COR-L47 (cell line): ENCODE measurements at places on chromosomes 16 and 17.

- DNase-seq, result no peak
Measured at GRCh38 chr16:15484662-15485061, 50.3 kb downstream of the BMERB1 start.

- DNase-seq, result no peak
Measured at GRCh38 chr17:77295241-77295853, 154.6 kb downstream of the SEC14L1 start.

GRCh38 chr17:35804658-35805192 is 4.6 kb upstream of the TAF15 start:
- peak; percentile 75 for DNase-seq

DNA sequence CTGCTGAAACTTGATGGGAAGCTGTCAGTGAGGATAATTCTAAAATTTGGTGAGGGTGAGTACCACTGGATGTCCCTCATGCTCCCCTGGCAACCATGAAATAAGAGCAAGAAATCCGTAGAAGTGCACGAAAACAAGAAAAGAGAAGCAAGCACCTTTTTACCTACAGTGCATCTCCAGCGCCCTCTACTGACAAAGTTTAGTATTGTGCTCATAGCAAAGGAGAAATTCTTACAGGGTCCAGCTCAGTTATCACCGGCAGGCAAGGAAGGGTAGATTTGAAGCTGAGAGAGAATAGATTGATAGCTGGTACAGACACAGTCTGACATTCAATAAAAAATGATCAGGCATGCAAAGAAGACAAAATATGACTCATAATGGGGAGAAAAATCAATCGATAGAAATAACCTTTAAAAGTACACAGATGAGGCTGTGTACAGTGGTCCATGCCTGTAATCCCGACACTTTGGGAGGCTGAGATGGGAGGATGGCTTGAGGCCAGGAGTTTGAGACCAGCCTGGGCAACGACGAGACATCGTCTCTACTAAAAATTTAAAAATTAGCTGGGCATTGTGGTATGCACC is 28.3 kb upstream of the TEX2 start:
- no peak for DNase-seq

DNA sequence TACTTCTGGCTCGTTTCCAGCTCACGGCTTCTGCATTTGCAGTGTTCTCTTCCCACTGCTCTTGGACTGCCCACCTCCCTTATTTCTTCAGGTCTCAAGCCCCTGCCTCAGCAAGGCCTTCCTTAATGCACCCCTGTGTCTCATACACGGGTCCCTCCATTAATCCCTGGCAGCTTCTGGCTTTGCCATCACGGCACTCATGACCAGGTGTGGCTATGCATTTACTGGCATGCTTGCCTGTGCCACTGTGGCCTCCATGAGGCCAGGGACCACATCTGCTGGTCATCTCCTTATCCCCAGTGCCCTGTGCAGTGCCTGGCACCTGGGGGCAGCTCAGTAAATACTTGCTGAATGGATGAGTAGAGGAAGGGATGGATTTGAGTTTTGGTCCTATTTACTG is 114.1 kb downstream of the C16orf78 start:
- no peak for DNase-seq

DNA sequence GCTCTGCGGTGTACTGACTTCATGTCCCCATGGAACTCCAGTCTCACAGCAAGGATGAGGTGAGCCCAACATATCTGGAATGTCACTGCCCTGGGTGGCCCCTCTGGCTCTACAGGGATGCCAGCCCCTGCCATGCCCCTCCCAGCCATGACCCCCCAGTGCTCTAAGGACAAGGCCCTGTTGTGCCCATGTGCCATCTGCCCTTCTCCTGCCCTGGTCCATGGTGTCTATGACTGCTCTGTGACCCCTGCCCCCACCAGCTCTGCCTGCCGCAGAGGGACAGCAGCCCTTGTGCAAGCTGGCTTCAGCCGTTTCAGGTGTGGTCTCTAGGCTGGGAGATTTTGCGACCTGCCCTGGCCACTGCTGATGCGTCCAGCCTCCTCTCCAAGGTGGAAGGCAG is 40.3 kb downstream of the TK2 start:
- DNase-seq, result no peak

DNA sequence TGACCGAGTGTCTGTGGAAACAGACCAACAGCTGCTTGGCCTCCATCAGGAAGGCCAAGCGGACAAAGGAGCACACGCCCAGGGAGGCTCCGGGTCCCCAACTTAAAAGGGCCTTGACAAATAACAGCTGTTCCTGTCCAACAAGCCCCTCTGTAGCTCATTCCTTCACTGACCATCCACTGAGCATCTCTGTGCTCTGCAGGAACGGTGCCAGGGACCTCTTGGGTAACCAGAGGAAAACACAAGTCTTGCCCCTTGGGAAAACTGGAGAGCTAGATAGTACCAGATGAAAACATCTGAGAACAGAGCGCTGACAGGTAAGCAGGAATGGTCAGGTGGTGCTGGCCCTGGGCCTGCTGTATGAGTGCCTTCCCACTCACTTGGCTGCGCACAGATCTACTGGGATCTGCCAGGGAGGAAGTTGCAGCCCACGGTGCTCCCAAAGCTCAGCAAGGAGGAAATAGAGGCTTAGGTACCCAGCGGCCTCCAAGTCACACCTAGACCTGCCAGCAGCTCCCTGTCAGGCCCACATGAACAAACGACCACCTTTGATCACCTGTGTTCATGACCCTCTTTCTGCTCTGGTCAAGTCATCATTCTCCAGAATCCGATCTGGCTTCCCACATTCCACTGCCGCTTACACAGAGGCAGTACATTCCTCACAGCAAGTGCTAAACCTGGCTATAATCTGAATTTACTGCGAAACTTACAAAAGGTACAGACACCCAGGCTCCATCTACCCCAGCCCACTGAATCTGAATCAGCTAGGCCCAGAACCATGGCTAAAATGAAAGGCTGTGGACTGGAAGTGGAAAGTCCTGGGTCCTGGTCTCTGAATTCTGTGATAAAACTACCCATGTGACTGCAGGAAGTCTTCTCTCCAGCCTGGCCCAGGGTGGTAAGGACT is 12.5 kb downstream of the DCAKD start:
- DNase-seq, result no peak

DNA sequence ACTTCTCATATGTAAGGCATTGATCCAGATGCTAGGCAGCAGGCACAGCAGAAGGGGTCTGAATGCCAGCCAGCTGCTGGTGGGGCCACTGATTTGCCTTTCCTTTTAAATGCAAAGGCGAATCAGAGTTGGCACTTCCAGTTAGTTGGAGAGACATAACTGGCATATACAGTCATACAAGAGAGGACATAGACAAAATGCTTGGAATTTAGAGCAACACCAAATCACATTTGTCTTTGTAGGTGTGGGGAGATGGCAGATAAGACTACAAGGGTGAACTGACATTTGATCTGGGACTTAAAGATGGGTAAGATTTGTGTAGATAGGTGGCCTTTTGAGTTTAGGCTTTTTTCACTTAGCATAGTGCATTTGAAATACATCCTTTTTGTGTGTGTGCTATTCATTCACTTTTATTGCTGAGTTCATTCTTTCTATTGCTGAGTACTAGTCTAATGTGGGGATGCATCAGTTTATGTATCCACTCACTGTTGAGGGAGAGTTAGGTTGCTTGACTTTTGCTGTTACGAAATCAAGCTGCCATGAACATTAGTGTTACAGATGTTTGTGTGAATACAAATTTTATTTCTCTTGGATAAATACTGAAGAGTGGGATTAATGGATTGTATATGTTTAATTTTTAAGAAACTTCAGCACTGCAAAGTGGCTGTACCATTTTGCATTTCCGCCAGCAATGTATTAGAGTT is 74.1 kb downstream of the SPECC1 start:
- no peak for DNase-seq

DNA sequence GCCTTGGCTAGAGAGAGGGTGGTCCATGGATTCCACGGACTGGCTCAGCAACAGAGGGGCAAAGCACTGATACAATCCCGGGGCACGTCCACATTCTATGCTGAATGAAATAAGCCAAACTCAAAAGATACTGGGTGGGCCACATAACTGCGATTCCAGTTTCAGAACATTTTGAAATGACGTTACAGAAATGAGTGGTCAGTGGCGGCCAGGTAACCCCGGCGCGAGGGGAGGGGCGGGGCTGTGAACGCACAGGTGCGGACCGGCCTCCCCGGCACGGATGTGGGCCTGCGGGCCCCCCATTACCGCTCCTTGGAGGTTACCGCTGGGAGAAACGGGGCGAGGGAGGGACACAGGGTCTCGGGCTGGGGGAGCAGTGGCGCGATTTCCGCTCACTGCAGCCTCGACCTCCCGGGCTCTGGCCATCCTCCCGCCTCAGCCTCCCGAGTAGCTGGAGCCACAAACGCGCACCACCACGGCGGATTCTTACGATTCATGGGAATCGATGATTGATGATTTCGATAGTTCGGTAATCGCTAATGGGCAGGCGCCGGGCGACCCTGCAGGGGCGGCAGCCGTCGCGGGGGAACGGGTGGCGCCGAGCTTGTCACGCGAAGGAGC is 559 bp downstream of the MVD start:
- no peak for DNase-seq

- DNase-seq, result no peak
Measured at GRCh38 chr17:61531223-61531622, 59.8 kb downstream of the NACA2 start.

DNA sequence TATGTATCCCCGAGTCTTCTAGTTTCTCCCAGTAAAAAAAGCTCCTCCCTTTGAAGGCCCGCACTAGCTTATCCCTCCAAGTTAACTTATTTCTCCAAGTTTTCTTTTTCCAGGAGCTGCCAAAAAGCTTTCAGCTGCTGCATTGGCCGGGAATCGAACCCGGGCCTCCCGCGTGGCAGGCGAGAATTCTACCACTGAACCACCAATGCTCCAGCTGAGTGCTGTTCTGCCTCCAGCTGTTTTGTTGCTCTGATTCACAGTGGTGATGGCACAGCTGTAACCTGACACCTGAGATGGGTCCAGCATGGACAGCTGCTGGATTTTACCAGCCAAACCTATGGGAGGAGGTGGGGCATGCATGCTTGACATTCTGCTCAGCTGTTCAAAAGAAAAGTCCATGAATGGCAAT is 22.1 kb downstream of the VAC14 start:
- peak; percentile 5 for DNase-seq

GRCh38 chr17:42248351-42249179 is 27.6 kb downstream of the STAT5B start:
- DNase-seq, result peak; percentile 74

- DNase-seq, result no peak
Measured at GRCh38 chr17:79749156-79749815, 18.5 kb downstream of the ENPP7 start.

DNA sequence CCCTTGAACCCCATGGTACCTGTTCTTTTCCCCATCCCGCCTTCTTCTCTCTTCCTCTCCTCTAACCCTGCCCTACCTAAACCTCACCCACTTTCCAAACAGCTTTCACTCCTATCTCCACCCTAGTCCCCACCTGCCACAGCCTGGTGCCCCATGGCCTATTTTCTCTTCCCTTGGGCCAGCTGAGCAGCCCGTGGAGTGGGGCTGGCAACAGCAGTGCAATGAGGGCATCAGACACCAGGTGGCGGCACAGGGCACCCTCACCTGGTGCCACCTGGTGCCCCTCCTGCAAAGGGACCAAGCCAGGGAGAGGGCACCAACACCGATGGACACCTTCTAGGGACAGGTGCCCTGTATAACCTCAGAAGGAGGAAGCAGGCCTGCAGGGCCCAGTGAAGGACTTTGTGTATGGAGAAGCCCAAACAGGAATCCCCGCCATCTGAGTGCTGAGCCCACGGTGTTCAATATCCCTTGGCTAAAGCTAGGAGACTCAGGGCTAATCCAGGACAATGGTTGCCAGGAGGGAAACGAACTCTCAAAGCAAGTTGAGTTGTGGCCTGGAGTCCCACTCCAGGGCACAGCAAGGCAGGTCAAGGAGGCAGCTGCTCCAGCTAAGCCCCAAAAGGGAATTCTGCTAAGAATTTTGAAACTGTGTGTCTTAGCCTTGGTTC is 4.0 kb upstream of the ABCC3 start:
- DNase-seq, result peak; percentile 31

GRCh38 chr16:53220585-53220984 is 165.8 kb downstream of the CHD9 start:
- no peak for DNase-seq

DNA sequence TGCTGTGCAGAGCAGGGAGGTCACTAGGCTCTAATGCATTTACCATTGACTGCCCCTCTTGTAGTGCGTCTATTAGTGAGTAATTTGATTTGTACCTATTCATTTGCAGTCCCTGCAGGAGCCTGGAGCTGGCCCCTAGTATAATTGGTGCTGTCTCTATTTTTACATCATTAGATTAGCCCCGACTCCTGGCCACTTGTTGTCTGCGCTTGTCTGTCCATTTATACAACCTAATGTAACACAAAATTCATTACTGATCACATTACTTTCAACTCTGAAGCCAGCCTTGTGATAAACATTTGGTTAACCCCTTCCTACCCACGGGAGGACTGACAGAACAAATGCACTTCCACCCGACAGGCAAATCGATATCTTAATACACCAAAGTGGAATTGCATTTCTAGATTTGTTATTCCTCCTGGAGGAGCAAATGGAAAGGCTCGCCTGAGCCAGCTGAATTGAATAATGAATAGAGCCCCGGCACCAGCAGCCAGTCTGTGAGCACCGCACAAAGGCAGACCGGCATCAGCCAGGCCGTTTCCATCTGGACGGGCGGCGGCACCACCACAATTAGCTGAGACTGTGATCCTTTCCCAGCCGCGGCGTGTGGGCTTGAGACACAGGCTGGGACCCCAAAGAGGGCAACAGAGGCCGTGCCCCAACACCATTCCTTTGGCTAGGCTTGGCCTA is 18.7 kb upstream of the TBX2 start:
- no peak for DNase-seq

GRCh38 chr17:59508999-59509625 is 56.3 kb upstream of the DHX40 start:
- DNase-seq, result no peak

DNA sequence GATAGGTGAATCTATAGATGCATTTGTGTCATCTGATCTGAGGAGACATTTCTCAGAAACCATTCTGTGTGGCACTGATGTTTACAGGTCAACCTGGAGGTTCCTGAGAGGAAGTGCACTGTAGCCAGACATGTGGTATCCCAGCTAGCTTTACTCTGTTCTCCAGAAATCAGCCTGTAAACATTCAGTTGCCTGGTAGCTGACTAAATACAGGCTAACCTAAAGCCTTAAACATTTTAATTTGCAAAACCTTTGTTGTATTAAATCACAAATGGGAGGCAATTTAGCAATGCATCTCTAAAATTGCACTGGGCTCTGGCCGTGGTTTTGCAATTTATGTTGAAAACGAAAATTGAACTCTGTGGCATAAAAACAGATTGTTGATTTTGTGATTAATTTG is 207.6 kb downstream of the FTO start:
- DNase-seq, result no peak
